ENCODE measurements at places on chromosomes 3 and 15.

GRCh38 chr3:12964711-12965612 is 108.3 kb downstream of the IQSEC1 start:
- H3K4me1 ChIP-seq, result peaks cover 81% of the 10 kb centered on the region
- H3K27ac ChIP-seq, result no peak overlapping the region
- no peak overlapping the region for H3K4me3 ChIP-seq

GRCh38 chr3:2727610-2728318 is 382.4 kb downstream of the IL5RA start:
- no peak overlapping the region for H3K27ac ChIP-seq
- no peaks in the 10 kb centered on the region for H3K36me3 ChIP-seq
- no peaks in the 10 kb centered on the region for H3K27me3 ChIP-seq
- DNase-seq, result no peak
- H3K4me1 ChIP-seq, result no peaks in the 10 kb centered on the region

GRCh38 chr15:60918234-60918959 is 310.7 kb downstream of the RORA start:
- no peaks in the 10 kb centered on the region for H3K36me3 ChIP-seq
- H3K27me3 ChIP-seq, result no peaks in the 10 kb centered on the region
- H3K4me1 ChIP-seq, result peaks cover 6% of the 10 kb centered on the region

DNA sequence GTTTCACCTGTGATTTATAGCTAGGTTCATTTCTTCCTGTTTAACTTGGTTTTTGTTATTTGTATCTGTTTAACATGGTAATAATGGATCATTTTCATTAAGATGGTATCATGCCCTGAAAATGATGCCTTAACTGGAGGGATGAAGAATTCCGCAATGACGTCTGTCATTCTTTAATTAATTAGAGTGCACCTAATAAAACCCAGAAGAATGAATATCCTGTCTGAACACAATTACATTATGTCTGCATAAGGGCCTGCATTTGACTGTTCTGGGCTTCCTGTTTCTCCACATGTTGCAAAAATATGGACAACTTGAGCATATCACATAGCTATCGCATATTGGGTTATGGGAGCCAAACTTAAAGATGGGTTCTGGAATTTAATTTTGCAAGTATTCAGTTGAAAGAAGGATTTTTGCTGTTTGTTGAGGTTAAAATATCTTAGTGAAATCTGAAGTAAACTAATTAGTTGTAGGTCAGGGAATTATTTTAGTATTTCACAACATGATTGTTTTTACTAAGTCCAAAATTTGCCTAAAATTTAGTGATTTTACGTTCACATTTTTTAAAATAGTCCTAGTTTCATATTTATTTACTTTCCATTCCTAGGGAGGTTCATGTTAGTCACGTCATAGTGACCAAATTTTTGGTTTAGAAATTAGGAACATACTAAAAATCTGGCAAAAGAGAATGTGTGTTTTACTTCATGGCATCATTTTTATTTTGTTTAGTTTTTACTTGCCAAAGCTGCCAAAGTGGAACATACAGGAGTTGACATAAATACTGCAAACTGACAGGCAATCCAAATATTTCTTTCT is 321.0 kb upstream of the TGFBR2 start:
- no peaks in the 10 kb centered on the region for H3K27me3 ChIP-seq
- H3K36me3 ChIP-seq, result no peaks in the 10 kb centered on the region
- no peak overlapping the region for H3K4me3 ChIP-seq
- no peak for DNase-seq
- H3K4me1 ChIP-seq, result peaks cover 6% of the 10 kb centered on the region

DNA sequence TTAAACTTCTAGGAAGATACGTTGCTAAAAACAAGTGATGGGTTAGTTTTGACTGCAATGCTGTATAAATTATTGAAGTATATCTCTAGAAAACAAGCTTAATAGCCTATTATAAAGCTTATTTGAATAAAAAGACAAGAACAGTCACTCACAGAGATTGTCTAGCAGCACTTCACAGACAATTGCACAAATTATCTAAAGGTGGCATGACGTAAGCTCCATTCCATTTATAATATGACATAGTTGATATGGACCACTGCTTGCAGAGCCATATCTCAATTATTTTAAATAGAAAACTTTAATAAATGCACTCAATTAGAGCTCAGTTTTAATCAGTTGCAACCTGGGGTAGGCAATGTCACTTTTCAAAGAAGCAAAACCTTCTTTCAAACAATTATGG is 319.9 kb upstream of the GBE1 start:
- H3K27me3 ChIP-seq, result no peaks in the 10 kb centered on the region
- no peak overlapping the region for H3K27ac ChIP-seq
- H3K36me3 ChIP-seq, result no peaks in the 10 kb centered on the region

GRCh38 chr3:23019596-23020300 is 183.4 kb upstream of the UBE2E2 start:
- no peak overlapping the region for H3K27ac ChIP-seq
- no peak for DNase-seq
- H3K4me1 ChIP-seq, result no peaks in the 10 kb centered on the region
- H3K27me3 ChIP-seq, result no peaks in the 10 kb centered on the region
- H3K36me3 ChIP-seq, result no peaks in the 10 kb centered on the region
- no peak overlapping the region for H3K4me3 ChIP-seq

All from CD8-positive, alpha-beta memory T cell (primary cell).